ENCODE measurements at places on chromosomes 5 and 9. TPM values are rescaled to one million over a fixed set of nuclear protein-coding genes. Genes with fewer than 3 reads are reported as not detected.

C9orf43 gene
- 0.75 TPM for total RNA-seq

N4BP3 gene
- 0.55 TPM for total RNA-seq

SEMA5A gene
- 34.8 TPM for total RNA-seq

- DNase-seq, result no peak
Observed at GRCh38 chr9:129023036-129023907, 4.9 kb downstream of the SH3GLB2 start.

DNA sequence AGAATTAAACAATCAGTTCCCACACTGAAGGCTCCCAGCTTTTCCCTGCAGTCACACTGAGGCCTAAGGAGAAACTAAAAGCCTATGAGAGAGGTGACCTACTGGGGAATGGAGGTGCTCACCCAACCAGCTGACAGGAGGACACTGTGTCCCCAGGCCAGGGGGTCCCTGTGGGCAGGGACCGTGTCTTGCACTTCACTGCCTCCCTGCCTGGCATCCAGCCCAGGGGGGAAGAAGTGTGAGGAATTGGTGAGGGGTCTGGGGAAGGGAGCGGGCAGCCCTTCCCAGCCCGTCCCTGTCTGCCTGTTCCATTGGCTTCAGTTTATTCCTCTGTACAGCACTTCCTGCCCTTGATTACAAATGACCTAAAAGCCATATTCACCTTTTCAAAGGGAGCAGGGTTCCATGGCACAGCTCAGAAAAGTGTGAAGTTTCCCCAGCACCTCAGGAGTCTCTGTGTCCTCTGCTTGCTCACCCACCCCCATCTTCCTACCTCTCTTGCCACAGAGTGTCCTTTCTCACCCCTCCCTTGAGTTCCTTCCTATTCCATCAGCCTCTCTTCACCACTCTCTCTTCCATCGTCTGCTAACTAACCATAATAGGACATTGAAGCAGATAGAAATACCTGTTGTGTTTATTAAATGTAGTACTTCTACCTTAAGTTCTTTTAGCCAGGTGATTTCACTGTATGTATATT is 12.9 kb downstream of the OTULINL start:
- DNase-seq, result no peak

DNA sequence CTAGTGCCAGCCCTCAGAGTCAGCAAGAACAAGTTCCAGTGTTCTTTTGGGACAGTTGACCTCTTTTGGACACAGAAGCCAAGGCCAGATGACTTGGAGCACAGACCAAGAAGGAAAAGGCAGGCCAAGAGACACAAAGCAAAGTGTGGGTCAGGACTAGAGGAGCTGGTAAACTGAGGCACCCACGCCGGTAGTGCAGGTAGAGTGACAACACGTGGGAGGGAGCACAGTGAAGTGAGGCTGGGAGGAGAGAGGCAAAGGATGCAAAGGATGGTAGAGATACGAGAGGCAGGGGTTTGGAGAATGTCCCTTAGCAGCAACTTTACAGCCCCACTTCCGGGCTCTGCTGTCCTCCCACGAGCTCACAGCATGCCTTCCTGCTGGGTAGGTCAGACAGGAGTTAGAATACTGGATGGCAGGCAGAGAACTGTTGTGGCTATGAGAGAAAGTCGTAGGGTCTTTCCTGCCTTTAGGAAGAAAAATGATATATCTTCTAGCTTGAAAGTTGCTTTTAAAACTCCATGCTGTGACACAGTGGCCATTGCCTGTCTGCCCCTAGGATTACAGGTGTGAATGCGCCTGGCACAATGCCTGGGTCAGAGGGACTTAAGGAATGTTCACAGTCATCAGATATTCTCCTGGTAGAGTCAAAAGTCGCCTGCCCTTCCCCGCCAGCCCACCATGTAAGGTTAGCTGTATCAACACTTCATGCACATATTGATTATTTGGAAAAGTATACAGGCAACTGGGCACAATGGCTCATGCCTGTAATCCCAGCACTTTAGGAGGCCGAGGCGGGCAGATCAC is 97.9 kb downstream of the PDE8B start:
- no peak for DNase-seq

All from transverse colon (tissue), 4 donors.